ENCODE measurements at places on chromosomes 1 and 21.
A peak's percentile ranks its signal among the peaks of the same experiment; 100 is the strongest.

DNA sequence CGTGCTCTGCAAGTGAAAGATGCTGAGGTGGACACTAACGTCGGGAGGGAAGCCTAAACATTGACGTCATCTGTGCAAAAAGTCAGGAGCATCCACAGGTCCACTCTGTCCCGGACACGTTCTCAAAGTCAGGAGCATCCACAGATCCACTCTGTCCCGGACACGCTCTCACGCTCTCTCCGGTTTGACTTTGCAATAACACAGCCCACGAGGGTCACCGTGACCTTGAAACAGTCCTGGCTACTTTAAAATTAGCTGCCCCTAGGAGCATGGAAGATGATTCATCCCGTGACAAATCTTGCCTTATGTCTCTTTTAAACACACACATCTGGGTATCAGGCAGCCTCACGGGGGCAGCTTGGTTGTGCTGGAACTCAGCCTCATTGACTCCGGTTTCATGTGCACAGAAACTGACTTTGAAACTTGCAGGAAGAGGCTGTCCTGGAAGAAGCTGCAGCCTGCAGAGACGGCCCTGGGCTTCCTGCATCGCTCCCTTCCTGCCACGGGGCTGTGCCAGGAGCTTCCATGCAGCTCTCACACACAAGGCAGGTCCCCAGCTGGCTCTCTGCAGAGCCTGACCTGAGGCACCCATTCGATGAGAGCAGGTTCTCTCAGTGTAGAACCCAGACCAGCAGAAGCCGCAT is 18.1 kb upstream of the COL18A1 start:
- no peak for DNase-seq

GRCh38 chr1:91608876-91609275 is 108.2 kb downstream of the CDC7 start:
- no peak for DNase-seq

GRCh38 chr1:77430966-77431690 is 149.3 kb downstream of the AK5 start:
- no peak for DNase-seq

DNA sequence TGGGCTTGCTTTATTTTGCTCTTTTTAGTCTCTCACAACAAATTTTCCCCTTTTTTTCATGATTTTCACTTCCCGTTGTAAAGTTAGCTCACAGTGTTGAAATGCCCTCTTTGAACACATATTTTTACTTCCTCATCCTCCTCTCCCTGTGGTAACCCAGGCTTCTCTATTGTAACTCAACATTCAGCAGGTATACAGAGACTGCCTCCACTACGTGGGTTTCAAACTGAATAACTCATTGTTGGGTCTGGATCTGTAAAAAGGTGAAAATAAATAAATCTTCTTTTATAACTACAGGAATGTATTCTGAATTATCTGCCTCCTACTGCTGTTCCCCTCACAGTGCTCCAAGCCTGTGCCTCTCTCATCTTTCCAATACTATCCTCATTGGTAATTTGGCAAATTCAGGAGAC is 166.4 kb downstream of the RUNX1 start:
- no peak for DNase-seq

DNA sequence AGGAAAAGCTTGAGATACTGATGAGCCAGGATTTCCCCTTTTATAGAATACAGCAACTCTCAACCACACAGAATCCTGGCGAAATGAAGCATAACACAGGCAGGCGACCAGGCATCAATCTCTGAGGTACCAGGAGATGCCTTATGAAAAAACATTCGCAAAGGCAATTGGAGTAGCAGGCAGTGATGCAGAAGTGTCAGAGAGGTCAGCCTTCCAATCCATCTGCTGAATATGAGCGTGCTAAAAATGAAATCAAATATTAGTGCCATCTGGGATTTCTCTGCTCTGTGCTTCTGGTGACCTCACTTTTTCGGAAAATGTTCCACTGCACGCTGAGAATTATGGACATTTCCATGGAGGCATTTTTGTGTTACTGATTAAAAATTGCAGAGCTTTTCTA is 258.8 kb downstream of the VAV3 start:
- no peak for DNase-seq

DNA sequence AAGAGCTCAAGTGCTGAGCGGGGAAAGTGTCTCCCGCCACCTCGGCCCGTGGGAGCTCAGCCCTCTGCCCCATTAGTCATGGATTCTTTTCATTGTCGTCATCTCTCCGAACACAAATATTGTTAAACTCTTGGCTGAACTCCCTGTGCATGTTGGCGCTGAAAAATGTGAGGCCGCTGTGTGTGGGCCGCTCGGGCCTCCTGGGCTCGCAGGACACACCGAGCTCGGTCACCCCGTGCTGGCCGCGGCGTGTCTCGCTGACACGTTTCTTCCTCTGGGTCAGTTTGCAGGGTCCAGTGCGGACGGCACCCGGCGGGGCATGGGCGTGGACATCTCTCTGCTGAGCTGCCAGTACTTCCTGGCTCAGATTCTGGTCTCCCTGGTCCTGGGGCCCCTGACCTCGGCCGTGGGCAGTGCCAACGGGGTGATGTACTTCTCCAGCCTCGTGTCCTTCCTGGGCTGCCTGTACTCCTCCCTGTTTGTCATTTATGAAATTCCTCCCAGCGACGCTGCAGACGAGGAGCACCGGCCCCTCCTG is 25.6 kb downstream of the SLC45A1 start:
- no peak for DNase-seq

DNA sequence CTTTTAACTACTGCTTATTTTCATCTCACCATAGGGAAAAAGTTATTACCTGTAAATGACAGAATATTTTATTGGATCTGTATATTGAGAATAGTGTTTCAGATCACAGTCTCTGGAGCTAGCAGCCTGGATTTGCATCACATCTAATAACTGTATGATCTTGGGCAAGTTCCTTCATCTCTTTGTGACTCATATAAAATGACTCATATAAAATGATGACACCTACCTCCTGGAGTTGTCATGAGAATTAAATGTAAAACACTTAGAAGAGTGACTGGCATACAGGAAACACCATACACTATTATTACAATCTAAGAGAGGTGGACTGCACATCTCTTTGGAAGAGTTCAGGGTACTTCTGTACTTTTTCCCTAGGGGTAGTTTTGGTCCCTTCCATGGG is 421.3 kb downstream of the NEGR1 start:
- no peak for DNase-seq

- DNase-seq: no peak
These were observed 413.9 kb downstream of the RPS6KC1 start for GRCh38 chr1:213464786-213465460.

DNA sequence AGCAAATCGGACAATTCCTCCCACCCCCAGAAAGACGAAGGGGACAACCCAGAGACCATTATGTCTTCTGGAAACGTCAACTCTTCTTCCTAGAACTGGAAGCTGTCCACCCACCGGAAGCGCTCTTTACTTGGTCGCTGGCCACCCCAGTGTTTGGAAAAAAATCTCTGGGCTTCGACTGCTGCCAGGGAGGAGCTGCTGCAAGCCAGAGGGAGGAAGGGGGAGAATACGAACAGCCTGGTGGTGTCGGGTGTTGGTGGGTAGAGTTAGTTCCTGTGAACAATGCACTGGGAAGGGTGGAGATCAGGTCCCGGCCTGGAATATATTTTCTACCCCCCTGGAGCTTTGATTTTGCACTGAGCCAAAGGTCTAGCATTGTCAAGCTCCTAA is 3.2 kb downstream of the S1PR1 start:
- DNase-seq: no peak

DNA sequence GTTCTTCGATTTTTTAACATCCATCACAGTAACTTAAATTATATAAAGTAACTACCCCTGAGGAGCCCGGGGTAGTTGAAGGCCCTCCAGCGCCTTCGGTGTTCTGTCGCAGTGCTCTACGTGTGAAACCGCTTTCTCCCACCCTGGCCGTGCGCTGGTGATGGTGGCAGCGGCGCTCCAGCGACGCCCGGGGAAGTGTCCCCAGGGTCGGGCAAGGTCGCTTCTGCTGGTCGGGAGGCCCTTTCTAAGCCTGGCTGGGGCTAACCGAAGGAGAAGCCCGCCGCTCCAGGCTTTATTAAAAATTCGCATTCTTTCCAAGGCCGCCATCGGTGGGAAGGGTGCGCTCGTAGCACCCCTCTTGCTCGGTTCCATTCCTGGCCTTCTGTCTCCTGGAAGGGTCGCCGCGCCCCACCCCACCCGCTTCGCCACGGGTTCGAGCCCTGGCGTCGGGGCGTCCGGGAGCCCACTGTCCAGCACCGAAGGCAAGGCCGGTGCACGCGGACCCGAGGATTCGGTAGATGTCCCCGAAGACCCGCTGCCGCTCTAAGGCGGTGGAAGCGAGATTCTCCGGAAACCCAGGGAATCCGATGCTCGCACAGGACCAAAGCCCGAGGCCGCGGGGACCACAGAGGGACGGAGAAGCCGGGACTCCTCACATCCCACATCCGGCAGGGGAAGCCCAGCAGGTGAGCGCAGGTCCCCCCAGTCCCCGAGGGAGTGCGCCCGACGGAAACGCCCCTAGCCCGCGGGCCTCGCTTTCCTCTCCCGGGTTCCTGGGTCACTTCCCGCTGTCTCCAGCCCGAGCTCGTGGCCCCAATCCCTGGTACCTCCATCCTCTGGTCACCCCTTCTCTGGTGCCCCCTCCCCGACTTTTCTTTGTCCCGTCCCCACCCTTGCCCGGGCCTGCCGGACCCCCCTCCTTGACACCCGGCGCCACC is 685 bp upstream of the RIPPLY3 start:
- no peak for DNase-seq

GRCh38 chr1:205545001-205545919 is 40.8 kb downstream of the CDK18 start:
- DNase-seq: no peak

GRCh38 chr1:5099558-5099957 is 445.1 kb downstream of the AJAP1 start:
- DNase-seq: no peak

DNA sequence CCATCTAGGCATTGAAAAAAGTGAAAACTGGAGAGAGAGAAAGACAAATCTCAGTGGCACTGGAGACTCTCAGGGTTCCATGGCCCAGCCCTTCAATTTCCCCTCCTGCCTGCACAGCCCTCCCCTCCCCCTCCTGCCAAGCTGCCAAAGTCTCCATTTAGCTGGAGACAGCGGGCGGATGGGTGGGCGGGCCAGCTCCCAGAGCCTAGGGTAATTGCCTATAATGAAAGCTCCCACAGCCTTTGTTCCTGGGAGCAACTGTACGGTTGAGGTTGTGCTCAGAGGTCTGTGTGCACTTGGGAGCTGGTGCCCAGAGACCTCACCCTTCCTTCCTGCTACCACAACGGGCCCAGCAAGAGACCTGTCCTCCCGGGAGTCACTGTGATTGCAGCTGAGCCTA is 89.6 kb downstream of the NAV1 start:
- no peak for DNase-seq

DNA sequence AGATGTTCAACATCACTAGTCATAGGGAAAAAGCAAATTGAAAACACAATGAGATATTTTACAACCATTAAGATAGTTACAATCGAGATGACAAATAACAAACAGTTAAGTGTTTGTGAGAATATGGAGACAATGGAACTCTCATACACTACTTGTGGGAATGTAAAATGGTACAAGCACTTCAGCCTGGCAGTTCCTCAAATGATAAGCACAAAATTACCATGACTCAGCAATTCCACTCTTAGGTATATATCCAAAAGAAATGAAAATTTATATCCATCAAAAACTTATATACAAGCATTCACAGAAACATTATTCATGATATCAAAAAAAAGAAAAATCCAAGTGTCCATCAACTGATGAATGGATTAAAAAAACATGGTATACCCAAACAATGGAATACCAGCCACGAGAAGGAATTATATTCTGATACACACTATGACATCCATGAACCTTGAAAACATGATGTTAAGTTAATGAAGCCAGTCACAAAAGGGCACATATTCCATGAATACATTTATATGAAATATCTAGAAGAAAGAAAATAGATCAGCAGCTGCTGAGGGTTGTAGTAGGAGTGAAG is 76.4 kb downstream of the EVI5 start:
- no peak for DNase-seq

- no peak for DNase-seq
These were observed 43.7 kb downstream of the UBIAD1 start for GRCh38 chr1:11316701-11317100.

- DNase-seq: no peak
These were observed 1.5 kb upstream of the AKNAD1 start for GRCh38 chr1:108858230-108858950.

GRCh38 chr1:23743287-23744152 is at the start of gene ELOA:
Gene ELOA, plus strand, starts transcription at chr1:23743471. Its CDS starts 33 bp downstream, at chr1:23743504.
- DNase-seq: peak; percentile 50

GRCh38 chr1:163401211-163401610 is 79.5 kb downstream of the NUF2 start:
- DNase-seq: no peak

DNA sequence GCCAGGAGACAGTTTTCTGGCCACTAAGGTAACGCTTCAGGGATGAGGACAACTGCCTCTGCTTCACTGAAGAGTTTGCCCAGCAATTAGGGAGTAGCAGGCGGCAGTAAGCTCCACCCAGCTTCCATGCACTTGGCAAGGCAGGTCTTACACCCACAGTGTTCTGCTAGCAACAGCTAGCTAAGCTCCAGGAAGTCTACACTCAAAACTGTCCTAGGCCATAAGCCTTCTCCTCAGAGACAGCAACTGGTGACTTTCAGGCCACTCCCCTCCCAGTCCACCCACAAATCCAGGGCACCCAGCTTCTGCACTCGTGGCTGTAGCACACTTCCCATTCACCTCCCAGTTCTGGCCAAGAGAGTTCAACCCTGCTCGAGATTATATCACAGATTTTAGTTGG is 47.3 kb downstream of the KMO start:
- no peak for DNase-seq

GRCh38 chr1:21280482-21280881 is 9.8 kb downstream of the ECE1 start:
- DNase-seq: no peak

DNA sequence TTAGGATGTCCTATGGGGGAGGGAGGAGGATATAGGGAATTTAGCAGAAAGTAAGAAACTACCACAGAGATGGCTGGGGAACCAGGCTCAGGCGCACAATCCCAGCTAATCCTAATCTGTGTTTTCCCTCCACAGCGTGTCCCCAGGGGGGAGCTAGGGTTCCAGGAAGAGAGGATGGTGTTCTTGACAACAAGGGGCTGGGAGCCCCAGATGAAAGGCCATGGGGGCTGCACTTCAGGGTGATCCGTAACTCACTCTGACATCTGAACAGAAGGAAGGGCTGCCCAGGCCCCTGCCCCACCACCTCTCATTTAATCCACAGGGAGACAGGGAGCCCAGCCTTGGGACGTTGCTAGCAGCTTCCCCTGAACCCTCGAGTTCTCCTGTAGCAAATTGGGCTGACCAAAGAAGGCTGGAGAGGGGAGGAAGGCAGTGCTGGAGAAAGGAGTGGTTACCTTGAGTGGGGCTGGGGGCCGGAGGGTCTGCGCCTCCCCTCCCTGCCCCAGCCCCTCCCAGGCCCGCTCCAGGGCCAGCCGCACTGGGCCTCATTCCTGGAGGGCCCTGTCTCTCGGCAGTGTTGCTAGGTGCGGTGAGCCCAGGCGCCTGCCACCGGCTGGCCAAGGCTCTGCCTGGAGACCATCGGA is 131.7 kb downstream of the TMEM53 start:
- no peak for DNase-seq
